SK-N-DZ (cell line): ENCODE measurements at places on chromosomes 3 and 15.
A peak's percentile ranks its signal among the peaks of the same experiment; 100 is the strongest.

DNA sequence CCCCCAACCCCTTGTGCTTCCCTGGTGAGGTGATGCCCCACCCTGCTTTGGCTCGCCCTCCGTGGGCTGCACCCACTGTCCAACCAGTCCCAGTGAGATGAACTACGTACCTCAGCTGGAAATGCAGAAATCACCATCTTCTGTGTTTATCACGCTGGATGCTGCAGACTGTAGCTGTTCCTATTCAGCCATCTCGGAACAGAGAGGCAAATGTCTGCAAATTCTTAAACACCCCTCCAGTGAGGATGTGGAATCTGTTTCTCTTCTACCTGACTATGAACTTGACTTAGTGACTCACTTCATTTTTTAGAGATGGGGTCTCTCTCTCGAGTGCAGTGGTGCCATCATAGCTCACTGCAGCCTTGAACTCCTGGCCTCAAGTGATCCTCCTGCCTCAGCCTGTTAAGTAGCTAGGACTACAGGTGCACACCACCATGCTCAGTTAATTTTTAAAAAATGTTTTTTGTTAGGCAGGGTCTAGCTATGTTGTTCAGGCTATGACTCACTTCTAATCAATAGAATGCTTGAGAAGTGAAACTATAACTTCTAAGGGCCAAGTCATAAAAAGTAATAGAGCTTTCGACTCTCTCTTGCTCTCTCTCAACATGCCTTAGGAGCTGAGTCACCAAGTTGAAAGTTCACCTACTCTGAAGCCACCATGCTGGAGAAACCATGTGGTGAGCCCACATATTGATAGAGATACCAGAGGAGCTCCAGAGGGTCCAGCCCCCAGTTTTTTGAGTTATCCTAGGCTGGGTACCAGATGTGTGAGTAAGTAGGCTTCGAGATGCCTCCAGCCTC is 11.5 kb upstream of the PARP14 start:
- DNase-seq, result no peak

DNA sequence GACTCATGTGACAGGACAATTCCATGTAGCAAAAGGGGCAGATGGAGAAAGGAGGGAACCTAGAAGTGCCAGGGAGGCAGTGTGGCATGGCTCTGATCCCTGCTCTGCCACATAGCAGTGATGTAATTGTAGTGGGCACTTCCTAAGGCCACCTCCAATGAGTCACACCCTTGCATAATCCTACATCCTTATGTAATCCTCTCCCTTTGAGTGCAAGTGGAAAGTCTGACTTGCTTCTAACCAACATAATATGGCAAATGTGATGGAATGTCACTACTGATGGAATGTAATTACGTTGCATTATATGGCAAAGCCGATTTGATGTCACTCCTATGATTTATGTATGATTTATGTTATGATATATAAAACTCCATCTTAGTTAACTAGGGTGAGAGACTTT is 72.9 kb upstream of the ATP2C1 start:
- DNase-seq, result no peak

DNA sequence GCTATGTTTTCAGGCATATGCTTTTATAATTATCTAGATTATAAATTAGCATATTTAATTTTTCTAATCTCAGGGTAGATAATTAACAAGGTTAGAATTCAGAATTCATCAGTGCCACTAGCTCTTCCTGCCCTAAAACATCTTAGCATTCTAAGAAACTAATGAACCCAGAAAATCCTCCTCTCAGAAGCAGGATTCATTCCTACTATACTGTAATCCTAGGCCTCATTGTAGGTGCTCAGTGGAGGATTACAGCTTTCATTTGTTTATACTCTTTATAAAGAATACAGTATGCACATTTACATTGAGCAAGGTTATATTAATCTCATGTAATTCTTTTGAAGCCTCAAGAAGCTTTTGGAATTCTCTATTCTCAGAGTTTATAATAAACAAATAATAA is 20.9 kb downstream of the ACAD11 start:
- no peak for DNase-seq

DNA sequence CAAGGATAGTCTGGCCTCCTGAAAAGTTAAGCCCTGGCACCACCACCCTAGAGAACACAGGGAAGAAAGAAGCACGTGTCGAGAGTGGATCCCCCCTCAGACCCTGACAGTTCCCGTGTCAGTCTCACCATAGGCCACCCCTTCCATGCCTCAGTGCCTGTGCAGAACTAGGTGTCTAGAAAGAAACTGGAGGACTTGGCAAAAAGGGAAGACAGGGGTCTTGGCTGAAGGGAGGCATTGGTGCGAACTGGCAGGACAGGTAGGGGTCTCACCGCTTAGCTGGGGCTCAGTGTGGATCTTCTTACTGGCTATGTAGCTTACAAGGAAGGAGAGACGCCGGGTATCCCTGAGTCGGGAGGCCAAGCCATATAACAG is 518 bp downstream of the QARS1 start:
- DNase-seq, result no peak

DNA sequence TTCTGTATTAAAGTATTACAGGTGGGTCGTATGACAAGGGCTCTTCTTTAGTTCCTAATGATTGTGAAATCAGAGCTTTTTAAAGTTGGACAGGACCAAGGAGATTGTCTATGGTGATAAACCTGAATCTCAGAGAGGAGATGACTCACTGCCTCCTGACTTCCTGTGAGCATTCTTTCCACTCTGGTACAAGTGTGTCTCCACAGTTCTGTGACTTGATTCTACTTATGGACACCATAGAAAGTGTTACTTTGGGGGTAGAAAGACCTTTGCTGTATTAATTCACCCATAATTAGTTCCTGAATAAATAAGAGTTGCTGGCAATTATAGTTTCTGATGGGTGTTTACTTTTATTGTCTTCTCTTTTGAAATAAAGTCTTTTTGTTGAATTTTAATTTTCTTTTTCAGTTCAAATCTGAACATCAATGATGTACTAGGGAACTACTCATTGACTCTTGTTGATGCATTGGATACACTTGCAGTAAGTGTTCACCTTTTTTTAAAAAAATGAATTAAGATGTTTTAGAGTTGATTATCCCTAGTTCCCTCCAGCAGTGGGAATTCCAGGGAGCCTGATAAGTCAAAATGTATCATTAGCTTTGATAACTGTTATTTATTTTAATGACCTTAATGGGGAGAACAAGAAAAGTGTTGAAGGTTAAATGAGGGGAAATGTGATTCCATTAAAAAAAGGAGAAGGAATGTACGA is 7.4 kb downstream of the EDEM1 start:
- DNase-seq, result no peak

- no peak for DNase-seq
Measured at GRCh38 chr3:33061782-33062181, 35.2 kb downstream of the GLB1 start.

- peak; percentile 47 for DNase-seq
Measured at GRCh38 chr3:52123106-52123725, 31.0 kb downstream of the POC1A start.

DNA sequence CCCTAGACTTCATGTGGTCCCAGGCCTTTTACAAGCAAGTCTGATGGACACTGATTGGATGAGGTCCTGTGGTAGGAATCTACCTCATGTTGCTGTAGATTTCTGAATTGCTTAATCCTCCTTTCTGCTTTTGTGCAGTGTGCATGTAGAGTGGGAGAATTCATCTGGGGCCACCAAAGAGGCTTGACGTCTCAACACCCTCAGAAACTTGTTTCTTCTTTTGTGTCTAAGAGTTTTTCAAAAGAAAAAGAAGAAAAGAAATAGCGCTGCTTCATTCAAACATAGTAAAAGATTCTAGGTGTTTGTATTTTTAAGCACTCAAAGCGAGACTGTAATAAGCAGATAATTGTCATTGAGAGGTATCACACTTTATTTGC is 46.2 kb downstream of the NR1D2 start:
- peak; percentile 42 for DNase-seq

GRCh38 chr3:38029400-38030125 is at the start of gene PLCD1:
PLCD1 (minus strand) TSS chr3:38029642; CDS start chr3:38029539, 103 bp downstream.
- DNase-seq, result peak; percentile 43

DNA sequence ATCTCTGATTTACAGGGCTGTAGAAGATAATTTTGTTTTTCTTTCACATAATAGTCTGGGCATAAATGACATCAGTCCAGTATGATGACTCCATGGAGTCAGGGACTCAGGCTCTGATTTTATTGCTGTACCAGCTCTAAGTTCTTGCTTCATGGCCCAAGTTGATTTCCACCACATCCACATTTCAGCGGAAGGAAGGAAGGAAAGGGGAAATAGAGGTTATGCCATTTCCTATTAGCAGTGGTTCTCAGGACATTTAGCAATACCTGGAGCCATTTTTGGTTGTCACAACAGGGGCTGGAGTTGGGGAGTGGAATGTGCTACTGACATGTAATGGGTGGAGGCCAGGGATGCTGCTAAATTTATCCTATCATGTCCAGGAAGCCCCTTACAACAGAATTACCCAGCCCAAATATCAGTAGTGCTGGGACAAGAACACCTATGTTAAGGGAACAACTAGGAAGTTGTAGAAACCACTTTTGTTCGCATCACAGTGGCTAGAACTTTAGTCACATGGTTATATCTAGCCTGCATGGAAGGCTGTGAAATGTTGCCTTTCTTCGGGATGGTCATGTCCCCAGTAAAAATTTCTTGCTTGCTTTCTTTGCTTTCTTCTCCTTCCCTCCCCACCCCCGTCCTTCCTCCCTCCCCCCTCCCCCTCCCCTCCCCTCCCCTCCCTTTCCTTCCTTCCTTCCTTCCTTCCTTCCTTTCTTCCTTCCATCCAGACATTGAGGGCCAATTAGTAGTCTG is 42.1 kb downstream of the OXSR1 start:
- DNase-seq, result no peak

DNA sequence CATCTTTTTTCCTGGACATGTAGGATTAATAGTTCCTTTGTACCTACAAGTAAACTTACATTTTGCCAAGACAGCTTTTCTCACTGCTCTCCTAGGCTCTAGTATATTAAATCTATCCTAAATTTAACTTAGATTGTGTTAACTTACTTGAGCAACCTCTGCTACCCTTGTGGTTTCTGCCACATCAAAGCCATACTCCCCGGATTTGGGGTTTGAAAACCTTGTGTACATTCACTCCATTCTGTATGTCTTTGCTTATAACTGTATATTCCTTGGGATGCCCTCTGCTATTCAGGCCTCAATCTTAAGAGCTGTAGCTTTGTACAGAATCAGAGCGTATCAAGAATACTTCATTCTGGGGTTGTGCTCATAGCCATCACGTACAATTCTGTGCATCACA is 60.4 kb downstream of the ARIH1 start:
- DNase-seq, result no peak

- no peak for DNase-seq
Measured at GRCh38 chr3:184832044-184832443, 20.1 kb downstream of the VPS8 start.

GRCh38 chr3:172314591-172315160 is 133.6 kb downstream of the GHSR start:
- no peak for DNase-seq

- no peak for DNase-seq
Measured at GRCh38 chr3:52568069-52568468, 31.7 kb downstream of the UQCC5 start.

GRCh38 chr3:141093971-141094684 is 43.0 kb downstream of the SPSB4 start:
- DNase-seq, result no peak

GRCh38 chr3:139746481-139746880 is 68.7 kb upstream of the NMNAT3 start:
- DNase-seq, result no peak

DNA sequence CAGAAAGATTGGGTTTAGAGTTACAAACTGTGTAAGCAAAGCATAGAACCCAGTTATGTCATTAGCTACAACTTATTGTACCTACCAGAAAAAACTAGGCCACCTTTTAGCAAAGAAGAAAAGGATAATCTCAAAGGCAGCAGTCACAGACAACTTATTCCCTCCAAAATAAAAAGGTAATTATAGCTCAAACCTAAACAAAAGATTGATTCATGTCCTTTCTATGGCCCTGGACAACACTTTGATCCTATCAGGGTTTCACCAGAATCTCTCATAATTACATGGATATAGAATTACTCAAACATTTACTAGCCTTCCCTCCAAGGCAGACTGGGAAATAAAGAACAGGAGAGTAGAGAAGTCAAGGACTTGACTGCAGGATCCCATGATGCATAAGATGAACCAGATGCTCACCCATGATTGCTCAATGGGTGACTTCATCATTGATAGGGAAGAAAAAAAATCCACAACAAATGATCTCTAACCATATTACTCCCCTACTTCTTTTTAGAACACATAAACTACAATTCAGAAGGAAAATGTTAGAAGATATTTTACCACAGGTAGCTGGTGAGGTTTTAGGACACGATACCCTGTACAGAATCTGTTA is 17.4 kb downstream of the DET1 start:
- peak; percentile 47 for DNase-seq

GRCh38 chr15:63983061-63983711 is 63.1 kb downstream of the DAPK2 start:
- DNase-seq, result no peak

- no peak for DNase-seq
Measured at GRCh38 chr3:139772539-139773500, 95.0 kb upstream of the NMNAT3 start.

DNA sequence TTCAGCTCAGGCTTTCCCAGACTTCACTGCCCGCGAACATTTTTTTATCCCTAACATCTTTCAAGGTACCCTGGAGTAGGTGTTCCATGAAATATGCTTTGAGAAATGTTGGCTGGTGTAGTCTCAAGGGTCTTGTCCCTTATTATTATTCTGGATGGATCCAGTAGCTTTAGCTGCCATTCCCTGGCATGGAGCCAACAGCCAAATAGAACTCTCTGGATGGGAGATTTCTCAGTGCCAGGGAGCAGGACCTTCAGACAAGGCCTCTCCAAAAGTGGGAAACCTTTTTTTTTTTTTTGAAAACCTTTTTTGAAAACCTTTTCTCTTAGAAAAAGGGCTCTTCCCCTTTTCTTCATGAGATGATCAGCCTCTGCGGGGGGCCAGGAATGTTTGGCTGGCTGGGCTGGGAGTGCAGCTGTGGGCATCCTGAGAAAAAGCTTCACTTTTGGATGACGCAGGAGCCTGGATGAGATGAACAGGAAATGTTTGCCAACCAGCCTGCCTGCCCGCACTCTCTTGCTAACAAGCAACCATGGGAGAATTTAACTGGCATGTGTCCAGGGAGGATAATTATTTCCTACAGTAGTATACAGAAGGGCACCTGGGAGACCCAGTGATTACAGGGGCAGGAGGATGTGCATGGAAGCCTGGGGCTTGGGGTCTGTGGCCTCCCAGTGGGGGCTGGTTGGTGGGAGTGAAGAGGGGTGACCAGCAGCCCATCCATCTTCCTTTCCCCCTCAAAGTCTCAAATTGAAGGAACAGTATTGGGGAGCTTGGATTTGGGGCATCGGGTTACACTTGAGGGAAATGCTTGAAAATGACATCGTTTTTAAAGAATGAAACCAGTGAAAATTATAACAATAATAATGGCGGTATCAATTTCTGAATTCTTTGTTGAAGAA is 109.1 kb upstream of the LRIG1 start:
- DNase-seq, result no peak

- peak; percentile 32 for DNase-seq
Measured at GRCh38 chr3:20185331-20185678, 701 bp downstream of the SGO1 start.

- peak; percentile 93 for DNase-seq
Measured at GRCh38 chr15:47196048-47196447, 521.3 kb upstream of the SEMA6D start.

GRCh38 chr3:113546414-113546893 is 14.1 kb downstream of the SIDT1 start:
- DNase-seq, result no peak

- no peak for DNase-seq
Measured at GRCh38 chr3:33377931-33378330, 62.3 kb downstream of the UBP1 start.
